ENCODE measurements at places on chromosomes 1 and 21. TPM values are rescaled to one million over a fixed set of nuclear protein-coding genes. Genes with fewer than 3 reads are reported as not detected.
A peak's percentile ranks its signal among the peaks of the same experiment; 100 is the strongest.

The WNT4 gene
- 2.4 TPM for total RNA-seq

The CYYR1 gene
- not detected for total RNA-seq

DNA sequence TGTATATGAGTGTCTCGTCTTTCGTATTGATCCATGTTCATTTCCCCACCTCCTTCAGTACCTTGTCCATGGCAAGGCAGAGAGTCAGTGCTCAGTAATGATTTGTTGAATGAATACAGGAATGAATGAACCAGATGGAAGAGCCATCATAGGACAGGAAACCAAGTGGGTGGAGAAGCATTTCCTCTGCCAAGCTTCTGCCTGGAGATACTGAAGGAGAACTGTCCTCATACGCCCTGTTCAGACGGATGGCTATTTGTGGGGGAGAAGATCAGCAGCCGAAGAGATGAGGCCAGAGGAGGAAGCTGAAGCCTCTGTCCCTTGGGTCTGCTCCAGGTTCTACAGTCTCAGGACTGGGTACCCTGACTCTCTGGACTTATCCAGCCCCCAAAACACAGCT, 5.8 kb downstream of the FAM43B start:
- no peak overlapping the region for H3K27ac ChIP-seq
- no peak overlapping the region for H3K4me3 ChIP-seq
- DNase-seq: no peak
- peaks cover 32% of the 10 kb centered on the region for H3K27me3 ChIP-seq
- H3K4me1 ChIP-seq: no peaks in the 10 kb centered on the region

The GREM2 gene
- not detected for total RNA-seq

DNA sequence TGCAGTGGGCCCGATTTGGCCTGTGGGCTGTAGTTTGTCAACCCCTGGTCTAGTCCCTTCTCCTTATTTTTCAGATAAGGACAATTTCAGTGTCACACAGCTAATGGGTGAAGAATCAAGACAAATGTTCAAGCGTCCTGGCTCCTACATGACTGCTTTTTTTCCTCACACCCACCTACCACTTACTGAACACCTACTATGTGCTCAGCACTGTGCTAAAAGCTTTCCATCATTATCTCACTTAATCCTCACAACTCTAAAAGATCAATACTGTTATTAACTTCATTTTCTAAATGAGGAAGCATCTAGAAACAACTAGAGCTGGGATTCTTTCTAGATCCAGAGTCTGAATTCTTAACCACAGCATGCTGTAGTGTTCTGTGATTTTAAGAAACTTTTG, 68.5 kb upstream of the EFHD2 start:
- no peak for DNase-seq
- H3K27ac ChIP-seq: no peak overlapping the region
- H3K27me3 ChIP-seq: peaks cover 12% of the 10 kb centered on the region
- H3K4me3 ChIP-seq: no peak overlapping the region

DNA sequence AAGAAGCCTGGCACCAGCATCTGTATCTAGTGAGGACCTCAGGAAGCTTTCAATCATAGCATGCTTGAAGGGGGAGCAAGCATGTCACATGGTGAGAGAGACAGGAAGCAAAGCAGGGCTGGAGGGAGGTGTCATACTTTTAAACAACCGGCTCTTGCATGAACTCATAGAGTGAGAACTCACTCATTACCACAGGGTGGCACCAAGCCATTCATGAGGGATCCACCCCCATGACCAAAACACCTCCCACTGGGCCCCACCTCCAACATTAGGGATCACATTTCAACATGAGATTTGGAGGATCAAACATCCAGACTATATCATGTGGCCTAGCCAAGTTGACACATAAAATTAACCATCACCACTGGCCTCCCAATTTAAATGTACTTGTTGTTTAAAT, 125.1 kb upstream of the KCND3 start:
- no peaks in the 10 kb centered on the region for H3K36me3 ChIP-seq
- H3K27me3 ChIP-seq: peaks cover 28% of the 10 kb centered on the region
- H3K4me1 ChIP-seq: no peaks in the 10 kb centered on the region
- no peak overlapping the region for H3K27ac ChIP-seq

The HSPA6 gene
- 1.9 TPM for total RNA-seq

GRCh38 chr1:233730809-233731208, 116.9 kb downstream of the KCNK1 start:
- DNase-seq: peak; percentile 26
- H3K4me1 ChIP-seq: no peaks in the 10 kb centered on the region
- no peak overlapping the region for H3K27ac ChIP-seq

DNA sequence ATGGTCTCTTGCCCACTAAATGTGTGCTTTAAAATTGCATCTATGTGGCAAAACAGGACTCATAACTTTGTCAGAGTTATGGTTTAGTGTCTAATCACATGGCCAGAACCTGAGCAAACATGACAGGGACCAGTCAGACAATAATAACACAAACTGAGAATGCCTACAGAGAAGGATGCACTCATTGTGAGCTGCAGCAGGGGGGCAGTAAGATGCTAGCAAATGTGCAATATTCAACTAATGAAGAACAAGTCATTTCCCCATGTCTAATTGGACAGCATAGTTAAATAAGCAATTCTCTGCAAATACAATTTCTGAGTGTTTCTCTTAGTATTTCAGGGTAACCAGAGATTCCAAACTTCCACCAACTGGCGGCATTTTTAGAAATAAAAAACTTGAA, 30.8 kb downstream of the SPAG17 start:
- H3K36me3 ChIP-seq: no peaks in the 10 kb centered on the region
- H3K4me3 ChIP-seq: no peak overlapping the region
- no peaks in the 10 kb centered on the region for H3K27me3 ChIP-seq
- H3K4me1 ChIP-seq: no peaks in the 10 kb centered on the region
- no peak for DNase-seq
- no peak overlapping the region for H3K27ac ChIP-seq

- H3K4me3 ChIP-seq: no peak overlapping the region
- no peaks in the 10 kb centered on the region for H3K36me3 ChIP-seq
- H3K27me3 ChIP-seq: peaks cover 100% of the 10 kb centered on the region
- no peak overlapping the region for H3K27ac ChIP-seq
- no peaks in the 10 kb centered on the region for H3K4me1 ChIP-seq
- DNase-seq: peak; percentile 47
These were observed 43.7 kb upstream of the NFASC start for GRCh38 chr1:204826970-204827369.

DNA sequence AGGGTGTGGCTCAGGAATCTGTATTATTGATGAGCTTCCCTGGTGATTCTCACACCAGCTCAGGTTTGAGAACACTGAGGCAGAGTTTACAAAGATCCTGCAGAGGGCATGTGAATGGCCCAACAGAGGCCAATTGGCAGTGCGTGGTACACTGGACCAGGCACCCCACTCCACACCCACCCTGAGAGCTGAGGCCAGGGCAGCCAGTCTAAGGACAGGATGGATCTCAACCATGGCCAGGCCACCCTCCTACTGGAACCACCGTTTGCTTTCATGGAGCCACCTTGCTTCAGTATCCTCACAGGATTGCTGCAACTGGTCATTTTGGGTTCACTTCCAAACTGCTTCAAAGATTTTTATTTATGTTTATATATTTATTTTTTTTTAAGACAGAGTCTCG, 7.3 kb upstream of the RASSF5 start:
- no peak overlapping the region for H3K27ac ChIP-seq
- peaks cover 58% of the 10 kb centered on the region for H3K36me3 ChIP-seq
- peaks cover 45% of the 10 kb centered on the region for H3K4me1 ChIP-seq
- peaks cover 7% of the 10 kb centered on the region for H3K27me3 ChIP-seq

The CFAP141 gene
- not detected for total RNA-seq

- H3K4me3 ChIP-seq: no peak overlapping the region
- DNase-seq: no peak
- H3K4me1 ChIP-seq: no peaks in the 10 kb centered on the region
These were observed 17.1 kb downstream of the PRXL2B start for GRCh38 chr1:2603521-2604155.

GRCh38 chr1:205543351-205544301, 39.2 kb downstream of the CDK18 start:
- H3K27me3 ChIP-seq: peaks cover 8% of the 10 kb centered on the region
- H3K27ac ChIP-seq: peak overlapping the region; percentile 83
- peak; percentile 82 for DNase-seq

DNA sequence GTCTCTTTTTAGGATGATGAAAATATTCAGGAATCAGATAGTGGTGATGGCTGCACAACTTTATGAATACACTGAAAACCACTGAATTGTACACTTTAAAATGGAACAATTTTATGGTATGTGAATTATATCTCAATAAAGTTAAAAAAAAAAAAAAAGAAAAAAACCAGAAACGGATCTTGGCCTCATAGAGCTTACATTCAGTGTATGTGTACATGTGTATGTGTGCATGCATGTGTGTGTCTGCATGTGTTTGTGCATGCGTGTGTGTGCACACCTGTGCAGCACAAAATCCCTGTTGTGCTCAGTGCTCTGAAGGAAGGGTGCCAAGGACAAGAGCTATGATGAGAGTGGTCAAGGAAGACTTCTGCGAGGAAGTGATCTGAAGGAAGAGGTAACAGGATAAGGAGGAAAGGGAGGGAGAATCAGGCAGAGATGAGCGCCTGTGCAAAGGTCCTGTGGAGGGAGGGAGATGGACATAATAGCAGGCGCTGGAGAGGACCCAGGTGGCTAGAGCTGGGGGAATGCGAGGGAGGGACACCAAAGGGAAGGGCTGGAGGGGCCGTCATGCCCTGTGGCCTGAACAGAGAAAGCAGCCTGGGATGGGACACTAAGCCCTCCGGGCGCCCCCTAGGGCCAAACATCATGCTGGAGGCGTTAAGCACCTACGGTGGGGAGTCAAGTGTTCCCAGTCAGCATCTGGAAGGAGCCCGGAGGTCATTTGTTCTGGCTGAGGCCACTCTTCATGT, 25.2 kb downstream of the NKAIN1 start:
- peaks cover 24% of the 10 kb centered on the region for H3K27me3 ChIP-seq
- H3K4me3 ChIP-seq: no peak overlapping the region
- no peak overlapping the region for H3K27ac ChIP-seq

DNA sequence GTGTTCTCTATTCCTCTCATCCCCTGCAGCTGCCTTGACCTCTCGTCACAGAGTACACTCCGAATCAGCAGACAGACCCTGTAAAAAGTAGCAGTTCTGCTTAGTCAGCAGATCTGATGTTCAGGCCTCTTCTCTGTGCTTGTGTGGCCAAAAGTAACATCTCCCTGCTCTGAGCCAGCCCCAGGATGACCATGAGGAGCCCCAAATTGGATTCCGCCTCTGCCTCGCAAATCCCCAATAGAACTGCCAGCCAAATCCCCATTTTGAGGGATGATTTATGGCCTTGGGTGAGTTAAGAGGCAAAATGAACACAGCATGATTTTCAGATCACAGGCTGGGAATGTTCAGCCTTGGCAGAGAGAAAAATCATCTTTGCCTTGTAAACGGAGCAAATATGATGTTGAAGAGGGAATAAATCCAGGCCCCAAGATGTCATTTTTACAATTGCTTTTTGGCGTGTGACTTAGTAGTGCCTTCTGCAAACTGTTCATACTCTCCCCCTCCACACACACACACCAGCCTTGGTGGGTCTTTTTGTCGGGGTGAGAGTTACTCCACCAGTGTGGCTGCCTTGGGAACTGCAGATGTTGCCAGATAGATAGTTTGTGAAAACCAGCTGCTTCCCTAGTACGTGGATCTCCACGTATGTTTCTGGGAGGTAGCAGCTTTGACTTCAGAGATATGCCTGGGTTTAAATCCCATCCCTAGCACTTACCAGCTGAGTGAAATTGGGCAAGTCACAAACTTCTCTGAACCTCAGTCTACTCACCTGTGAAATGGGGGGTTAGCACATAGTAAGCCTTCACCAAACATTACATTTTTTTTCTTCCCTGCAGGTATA, 77.8 kb downstream of the MAN1C1 start:
- no peak overlapping the region for H3K4me3 ChIP-seq
- H3K4me1 ChIP-seq: no peaks in the 10 kb centered on the region
- no peak for DNase-seq
- no peak overlapping the region for H3K27ac ChIP-seq
- no peaks in the 10 kb centered on the region for H3K36me3 ChIP-seq

The ZNF648 gene
- total RNA-seq: 0.17 TPM

The EPHA8 gene
- not detected for total RNA-seq

The TRIM45 gene
- 4.3 TPM for total RNA-seq

GRCh38 chr1:112687361-112687760, 12.9 kb downstream of the MOV10 start:
- no peaks in the 10 kb centered on the region for H3K4me1 ChIP-seq
- peaks cover 5% of the 10 kb centered on the region for H3K36me3 ChIP-seq
- no peak for DNase-seq

DNA sequence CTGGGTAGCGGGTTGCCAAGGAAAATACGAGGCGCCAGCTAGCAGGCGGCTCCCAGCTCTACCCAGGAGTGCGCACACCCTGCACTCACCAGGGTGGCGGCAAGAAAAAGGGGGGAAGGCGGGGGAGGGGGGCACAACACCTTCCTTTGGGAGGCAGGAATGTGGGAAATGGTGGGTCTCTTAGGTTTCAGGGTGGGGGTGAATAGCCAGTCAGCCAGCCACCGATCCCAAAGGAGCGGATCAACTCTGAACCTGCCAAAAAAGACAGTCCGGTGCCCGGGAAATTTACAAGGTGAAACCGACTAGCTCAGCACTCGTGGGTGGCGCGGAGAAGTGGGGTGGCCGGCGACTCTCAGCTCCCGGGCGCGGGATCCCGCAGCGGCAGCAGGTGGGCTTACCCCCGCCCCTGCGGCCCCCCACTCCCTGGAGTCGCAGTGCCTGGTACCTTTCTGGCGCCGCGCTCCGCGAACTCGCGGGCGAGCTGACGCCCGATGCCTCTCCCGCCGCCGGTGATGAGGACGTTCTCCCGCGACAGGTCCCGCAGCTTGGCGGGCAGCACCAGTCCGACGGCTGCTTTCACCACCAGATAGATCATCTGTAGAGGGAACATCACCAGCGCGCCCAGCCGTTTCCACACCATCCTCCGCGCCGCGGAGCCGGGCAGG, 1.2 kb downstream of the DHRS3 start:
- peak overlapping the region; percentile 96 for H3K27ac ChIP-seq
- peaks cover 83% of the 10 kb centered on the region for H3K36me3 ChIP-seq
- peaks cover 22% of the 10 kb centered on the region for H3K4me1 ChIP-seq
- no peaks in the 10 kb centered on the region for H3K27me3 ChIP-seq
- DNase-seq: no peak

DNA sequence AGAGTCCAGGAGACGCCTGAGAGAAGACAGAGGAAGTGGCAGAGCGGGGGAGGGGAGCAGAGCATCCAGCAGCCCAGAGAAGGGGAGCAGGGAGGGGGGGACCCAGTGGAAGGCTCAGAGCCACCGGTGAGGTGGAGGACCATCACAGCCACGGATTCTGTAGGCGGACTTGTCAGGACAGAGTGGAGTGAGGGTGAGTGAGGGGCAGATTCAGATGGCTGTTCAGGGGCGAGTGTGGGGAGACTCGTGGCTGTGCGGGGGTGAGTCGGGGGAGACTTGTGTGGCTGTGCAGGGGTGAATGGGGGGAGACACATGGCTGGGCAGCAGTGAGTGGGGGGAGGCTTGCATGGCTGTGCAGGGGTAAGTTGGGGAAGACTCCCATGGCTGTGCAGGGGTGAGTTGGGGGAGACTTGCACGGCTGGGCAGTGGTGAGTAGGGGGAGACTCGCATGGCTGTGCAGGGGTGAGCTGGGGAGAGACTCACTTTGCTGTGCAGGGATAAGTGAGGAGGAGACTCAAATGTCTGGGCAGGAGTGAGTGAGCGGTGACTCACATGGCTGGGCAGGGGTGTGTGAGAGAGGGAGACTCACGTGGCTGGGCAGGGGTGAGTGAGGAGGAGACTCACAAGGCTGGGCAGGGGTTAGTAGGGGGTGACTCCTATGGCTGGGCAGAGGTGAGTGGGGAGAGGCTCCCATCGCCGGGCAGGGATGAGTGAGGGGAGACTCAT, 56.8 kb upstream of the ABCG1 start:
- no peak for DNase-seq
- no peak overlapping the region for H3K27ac ChIP-seq
- H3K27me3 ChIP-seq: peaks cover 15% of the 10 kb centered on the region
- no peaks in the 10 kb centered on the region for H3K36me3 ChIP-seq
- H3K4me1 ChIP-seq: no peaks in the 10 kb centered on the region
- no peak overlapping the region for H3K4me3 ChIP-seq

Measured in Calu3 (cell line).